ENCODE measurements at places on chromosomes 5 and 9.

GRCh38 chr5:163914910-163915309 is 409.5 kb downstream of the MAT2B start:
- DNase-seq = no peak

GRCh38 chr5:40166802-40167201 is 512.9 kb upstream of the PTGER4 start:
- DNase-seq = no peak

- no peak for DNase-seq
Measured at GRCh38 chr9:137317718-137318511, 15.8 kb upstream of the NRARP start.

DNA sequence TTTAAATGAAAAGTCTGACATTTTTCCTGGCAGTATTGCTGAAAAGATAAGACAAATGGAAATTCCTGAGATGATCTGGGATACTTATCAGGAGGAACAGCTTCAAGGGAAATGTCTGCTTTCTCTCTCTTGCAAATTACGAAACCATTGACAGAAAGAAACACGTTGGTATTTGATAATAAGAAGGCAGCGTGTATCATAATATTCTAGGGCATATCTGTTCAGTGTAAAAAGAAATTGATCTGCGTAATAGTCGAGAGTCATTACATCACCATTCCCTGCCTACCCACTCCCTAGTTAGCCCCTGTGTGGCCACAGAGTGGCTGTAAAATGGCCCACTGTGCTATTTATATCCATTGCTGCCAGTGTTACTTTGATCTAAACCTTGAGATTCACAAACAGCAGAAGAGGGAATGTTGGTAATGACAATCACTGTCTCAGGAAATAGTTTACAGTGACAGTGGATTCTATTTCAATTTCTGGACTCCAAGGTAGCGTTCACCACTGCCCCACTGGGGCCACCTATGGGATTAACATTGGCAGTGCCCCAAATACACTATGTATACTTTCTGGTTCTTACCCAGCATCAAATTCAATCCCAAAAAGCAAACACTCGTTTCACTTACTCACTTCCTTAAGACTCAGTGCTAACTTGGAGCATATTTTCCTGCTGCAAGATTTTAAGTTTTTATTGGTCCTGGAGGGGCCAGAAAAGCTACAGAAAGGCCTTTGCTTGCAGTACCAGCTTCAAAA is 133.4 kb upstream of the GAS1 start:
- peak; percentile 22 for DNase-seq

- DNase-seq = no peak
Measured at GRCh38 chr5:59097712-59098111, 514.8 kb downstream of the RAB3C start.

GRCh38 chr9:96567203-96567700 is 52.4 kb downstream of the CDC14B start:
- DNase-seq = no peak

DNA sequence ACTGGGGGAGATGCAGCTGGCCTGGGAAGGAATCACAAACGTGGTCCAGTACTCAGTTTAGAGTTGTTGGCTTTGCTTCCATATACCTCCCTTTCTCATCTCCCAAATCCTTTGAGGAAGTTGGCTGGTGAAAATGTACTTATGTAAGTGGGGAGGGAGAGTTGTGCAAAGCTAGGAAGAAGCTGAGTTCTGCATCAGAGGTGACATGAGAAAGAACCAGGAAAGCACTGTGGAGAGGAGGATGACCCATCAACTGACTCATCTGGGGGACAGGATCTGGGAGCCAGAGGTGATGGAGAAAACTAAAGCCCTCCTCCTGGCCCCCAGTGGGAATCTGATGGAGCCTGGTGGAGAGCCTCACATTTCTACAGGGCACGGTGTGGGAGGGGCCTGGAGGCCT is 16.2 kb downstream of the KCNMB1 start:
- DNase-seq = no peak

DNA sequence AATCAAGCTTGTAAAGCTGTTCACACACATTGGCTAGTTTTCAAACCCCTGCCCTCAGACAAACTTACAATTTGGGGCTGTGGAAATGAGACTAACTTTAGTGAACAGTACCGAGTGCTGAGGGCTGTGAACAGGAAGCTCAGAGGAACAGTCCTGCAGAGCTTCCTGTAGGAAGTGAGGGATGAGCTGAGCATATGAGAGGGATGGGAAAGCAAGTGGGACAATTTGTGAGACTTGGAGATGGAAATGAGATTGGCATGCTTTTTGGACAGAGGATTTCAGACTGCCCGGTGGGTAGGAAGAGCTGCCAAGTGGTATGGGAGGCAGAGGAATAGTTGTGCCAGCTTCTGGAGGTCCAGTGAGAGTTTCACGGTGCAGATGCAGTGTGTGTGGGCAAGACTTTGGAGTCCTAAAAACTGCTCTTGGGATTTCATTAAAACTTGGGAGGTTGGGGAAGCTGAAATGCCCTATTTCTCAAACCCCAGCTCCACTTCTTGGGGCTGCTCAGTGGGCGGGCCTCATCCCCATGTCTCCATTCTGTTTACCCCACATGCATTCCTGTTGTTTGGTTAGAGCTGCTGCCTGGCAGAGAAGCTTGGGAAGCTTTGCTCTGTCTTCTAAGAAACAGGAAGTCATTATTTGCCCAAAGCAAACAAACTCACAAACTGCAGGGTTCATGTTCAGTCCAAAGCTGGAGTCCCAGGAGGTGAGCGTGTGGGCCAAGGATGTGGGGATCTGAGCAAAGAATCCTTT is 267.5 kb downstream of the ZSWIM6 start:
- no peak for DNase-seq

GRCh38 chr5:1737790-1738405 is 61.7 kb downstream of the MRPL36 start:
- DNase-seq = peak; percentile 75

- no peak for DNase-seq
Measured at GRCh38 chr9:120151806-120152205, 428.2 kb downstream of the CDK5RAP2 start.

- no peak for DNase-seq
Measured at GRCh38 chr5:157914151-157914788, 55.3 kb upstream of the CLINT1 start.

GRCh38 chr5:139739150-139739974 is 56.2 kb upstream of the PSD2 start:
- DNase-seq = no peak

DNA sequence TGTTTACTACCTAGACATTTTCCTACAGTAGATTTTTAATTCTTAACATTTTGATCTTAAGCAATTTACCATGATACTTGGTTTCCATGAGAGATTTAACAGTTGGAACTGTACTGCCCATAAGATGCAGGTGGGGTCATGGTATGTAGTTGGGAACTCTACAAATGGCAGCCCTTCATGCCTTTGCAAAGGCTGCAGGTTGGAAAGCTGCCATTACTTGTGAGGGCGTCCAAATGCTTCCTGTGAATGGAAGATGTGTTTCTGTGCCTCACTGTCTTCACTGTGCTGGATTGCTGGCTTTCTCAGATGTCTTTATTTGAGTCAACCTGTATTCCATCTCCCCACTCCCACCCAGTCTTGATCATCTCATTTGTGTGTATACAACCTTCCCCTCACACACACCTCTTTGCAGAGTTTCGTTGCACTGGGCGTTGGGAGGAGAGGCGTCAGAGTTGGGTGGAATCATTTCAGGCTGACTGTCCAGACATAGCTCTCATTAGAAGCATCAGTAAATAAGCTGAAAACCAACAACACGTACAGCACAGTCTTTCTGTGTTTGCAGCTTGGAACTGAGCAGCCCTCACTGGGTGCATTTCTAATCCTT is 14.8 kb upstream of the ABL1 start:
- no peak for DNase-seq

DNA sequence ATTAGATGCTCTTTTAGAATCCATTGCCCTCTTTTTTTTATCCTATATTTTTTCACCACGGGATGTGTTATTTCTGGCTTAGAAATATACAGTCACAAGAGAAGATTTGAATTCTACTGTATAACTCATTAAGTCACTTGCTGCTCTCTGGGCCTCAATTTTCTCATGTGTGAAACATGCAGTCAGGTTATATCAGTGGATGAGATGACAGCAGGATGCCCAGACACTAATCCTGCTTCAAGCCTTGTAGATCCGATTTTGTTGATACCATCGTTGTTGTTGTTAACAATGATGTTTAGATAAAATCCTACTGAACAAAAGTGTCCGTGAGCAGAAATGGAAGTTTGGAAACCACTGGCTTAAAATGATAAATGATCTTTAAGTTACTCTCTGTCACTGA is 421.9 kb upstream of the DMAC1 start:
- DNase-seq = no peak

All from RPMI8226 (cell line).